Inflammatory macrophage treated with lipopolysaccharide for 1 hour (primary cell): ENCODE measurements at places on chromosomes 12 and 14.

DNA sequence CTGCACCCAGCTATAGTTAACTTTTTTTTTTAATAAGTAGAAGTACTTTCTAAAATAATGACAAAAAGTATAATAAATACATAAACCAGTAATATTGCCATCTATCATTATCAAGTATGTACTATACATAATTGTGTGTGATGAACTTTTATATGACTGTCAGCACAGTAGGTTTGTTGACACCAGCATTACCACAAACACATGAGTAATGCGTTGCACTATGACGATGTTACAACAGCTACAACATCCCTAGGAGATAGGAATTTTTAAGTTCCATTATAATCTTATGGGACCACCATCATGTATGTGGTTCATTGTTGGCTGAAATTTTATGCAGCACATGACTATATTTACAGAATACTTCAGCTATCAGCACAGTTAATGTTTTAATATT is 62.9 kb upstream of the VSX2 start:
- peak; percentile 33 for DNase-seq

GRCh38 chr12:118032188-118032587 is 15.7 kb downstream of the RFC5 start:
- DNase-seq: no peak

DNA sequence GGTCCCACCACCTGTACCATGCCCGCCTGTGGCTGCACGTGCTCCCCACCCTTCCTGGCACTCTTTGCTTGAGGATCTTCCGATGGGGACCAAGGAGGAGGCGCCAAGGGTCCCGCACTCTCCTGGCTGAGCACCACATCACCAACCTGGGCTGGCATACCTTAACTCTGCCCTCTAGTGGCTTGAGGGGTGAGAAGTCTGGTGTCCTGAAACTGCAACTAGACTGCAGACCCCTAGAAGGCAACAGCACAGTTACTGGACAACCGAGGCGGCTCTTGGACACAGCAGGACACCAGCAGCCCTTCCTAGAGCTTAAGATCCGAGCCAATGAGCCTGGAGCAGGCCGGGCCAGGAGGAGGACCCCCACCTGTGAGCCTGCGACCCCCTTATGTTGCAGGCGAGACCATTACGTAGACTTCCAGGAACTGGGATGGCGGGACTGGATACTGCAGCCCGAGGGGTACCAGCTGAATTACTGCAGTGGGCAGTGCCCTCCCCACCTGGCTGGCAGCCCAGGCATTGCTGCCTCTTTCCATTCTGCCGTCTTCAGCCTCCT is 1.1 kb downstream of the INHBE start:
- DNase-seq: no peak

- DNase-seq: no peak
Measured at GRCh38 chr12:85280984-85281630, 1.1 kb downstream of the ALX1 start.

DNA sequence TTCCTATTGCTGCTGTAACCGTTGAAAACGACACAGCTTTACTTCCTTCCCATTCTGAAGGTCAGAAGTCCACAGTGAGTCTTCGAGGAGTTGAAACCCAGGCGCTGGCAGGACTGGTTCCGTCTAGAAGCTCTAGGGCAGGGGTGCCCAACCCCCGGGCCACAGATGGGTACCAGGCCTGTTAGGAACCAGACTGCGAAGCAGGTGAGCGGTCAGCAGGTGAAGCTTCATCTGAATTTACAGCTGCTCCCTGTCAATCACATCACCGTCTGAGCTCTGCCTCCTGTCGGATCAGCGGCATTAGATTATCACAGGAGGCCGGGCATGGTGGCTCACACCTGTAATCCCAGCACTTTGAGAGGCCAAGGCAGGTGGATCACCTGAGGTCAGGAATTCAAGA is 12.6 kb upstream of the SFSWAP start:
- no peak for DNase-seq

GRCh38 chr12:108704527-108704926 is 26.8 kb downstream of the CORO1C start:
- DNase-seq: no peak

DNA sequence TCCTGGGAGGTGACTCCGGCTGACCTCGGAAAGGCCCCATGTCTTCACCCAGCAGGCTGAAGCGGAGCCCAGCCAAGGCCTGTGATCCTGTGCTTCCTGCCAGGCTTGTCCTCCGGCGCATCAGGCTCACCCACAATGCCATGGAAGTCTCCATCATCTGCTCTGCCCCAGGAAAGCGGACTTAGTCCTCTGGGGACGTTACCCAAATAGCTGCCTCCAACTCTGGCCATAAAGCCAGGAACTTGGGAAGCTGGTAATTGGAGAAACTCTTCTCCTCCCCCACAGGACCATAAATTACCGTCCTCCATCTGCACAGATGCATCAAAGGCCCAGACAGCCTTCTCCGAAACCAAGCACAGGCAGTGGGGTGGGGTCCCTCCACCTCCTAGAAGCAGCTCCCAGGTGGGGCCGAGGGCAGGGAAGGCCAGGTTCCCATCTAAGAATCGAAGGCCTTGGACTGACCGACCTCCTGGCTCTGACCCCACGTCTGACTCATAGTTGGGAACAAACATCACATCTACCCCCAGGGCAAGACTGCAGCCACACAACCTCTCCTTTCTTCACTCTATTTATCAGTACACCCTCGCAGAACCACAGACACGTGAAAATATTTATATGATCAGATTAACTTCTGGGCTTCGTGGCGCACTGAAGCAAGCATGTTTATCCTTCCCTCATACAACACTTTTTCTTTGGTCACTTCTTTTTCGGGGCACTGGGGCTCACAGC is 56.4 kb downstream of the PITPNM2 start:
- no peak for DNase-seq

GRCh38 chr12:100266585-100266834 is 369 bp downstream of the DEPDC4 start:
- DNase-seq: peak; percentile 88

GRCh38 chr12:121441555-121441954 is 41.6 kb downstream of the RNF34 start:
- DNase-seq: no peak

- DNase-seq: no peak
Measured at GRCh38 chr12:9866860-9867269, 2.3 kb downstream of the CLEC2B start.

- no peak for DNase-seq
Measured at GRCh38 chr12:578748-579419, 84.4 kb downstream of the NINJ2 start.

- peak; percentile 43 for DNase-seq
Measured at GRCh38 chr14:58243790-58244555, 670 bp upstream of the PSMA3 start.

DNA sequence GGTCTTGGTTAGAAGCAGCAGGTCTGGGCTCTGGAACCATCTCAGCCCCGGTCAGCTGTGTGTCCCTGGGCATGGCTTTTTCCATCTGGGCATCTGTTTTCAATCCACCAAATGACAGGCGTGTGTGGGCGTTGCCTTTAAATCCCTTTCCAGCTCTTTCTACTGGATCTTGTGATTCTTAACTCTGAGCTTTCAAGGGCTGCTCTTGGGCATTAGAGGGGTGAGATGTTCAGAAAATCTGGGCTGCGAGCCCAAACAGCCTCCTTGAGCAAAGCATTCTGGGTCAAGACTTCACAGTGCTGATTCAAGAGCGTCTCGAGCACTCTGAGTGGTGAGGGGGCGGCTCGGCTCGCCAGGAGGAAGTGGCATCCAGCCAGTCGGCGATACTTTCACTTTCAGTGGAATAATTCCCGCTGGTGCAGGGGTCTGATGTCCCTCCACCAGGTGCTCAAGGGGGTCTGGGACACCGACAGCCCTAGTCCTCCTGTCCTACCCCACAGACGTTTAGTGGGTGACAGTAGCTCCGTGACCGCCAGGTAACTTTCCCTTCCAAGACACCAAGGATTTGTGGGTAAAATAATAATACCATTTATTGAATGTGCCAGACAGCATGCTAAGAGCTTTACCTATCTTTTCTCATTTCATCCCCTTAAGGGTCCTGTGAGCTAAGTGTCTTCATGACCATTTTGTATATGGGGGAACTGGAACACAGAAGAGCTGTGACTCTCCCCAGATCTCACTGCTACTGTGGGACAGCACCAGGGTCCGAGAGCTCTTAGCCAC is 114.0 kb downstream of the PLXNC1 start:
- DNase-seq: peak; percentile 87

GRCh38 chr14:74127634-74128033 is 42.9 kb downstream of the LIN52 start:
- no peak for DNase-seq

- DNase-seq: no peak
Measured at GRCh38 chr12:118900993-118901392, 80.3 kb upstream of the SRRM4 start.

GRCh38 chr14:103448097-103448496 is 62.9 kb downstream of the MARK3 start:
- no peak for DNase-seq

GRCh38 chr14:24312736-24313507 is 1.6 kb downstream of the LTB4R start:
- DNase-seq: peak; percentile 75

GRCh38 chr12:53492188-53492587 is 7.1 kb downstream of the MAP3K12 start:
- DNase-seq: no peak

- DNase-seq: no peak
Measured at GRCh38 chr12:85296362-85296761, 16.3 kb downstream of the ALX1 start.

- no peak for DNase-seq
Measured at GRCh38 chr12:99195474-99195873, 452.1 kb upstream of the GARIN6 start.

DNA sequence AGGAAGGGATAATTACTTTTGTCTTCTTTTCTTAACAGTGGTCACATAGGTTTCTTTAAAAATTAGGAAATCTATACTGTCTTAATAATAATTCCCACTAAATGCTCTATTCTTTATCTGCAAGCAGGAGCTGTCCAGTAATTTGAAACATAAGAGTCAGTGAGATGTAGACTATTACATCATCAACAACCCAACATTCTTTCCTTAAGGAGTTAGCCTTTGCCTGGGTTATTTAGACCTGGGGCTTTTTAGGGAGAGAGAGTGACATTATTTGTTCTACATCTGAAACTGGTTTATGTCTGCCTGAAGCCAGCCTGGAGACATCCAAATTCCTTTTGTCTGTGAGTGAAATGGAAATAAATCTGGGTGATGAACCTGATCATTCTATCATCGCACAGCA is 294.4 kb downstream of the TMTC2 start:
- DNase-seq: no peak

GRCh38 chr12:89756585-89757398 is 48.2 kb upstream of the ATP2B1 start:
- DNase-seq: peak; percentile 100

- DNase-seq: peak; percentile 79
Measured at GRCh38 chr14:61866932-61867920, 105.0 kb downstream of the SNAPC1 start.

GRCh38 chr14:106622200-106622745 is 1095.9 kb downstream of the TMEM121 start:
- no peak for DNase-seq

DNA sequence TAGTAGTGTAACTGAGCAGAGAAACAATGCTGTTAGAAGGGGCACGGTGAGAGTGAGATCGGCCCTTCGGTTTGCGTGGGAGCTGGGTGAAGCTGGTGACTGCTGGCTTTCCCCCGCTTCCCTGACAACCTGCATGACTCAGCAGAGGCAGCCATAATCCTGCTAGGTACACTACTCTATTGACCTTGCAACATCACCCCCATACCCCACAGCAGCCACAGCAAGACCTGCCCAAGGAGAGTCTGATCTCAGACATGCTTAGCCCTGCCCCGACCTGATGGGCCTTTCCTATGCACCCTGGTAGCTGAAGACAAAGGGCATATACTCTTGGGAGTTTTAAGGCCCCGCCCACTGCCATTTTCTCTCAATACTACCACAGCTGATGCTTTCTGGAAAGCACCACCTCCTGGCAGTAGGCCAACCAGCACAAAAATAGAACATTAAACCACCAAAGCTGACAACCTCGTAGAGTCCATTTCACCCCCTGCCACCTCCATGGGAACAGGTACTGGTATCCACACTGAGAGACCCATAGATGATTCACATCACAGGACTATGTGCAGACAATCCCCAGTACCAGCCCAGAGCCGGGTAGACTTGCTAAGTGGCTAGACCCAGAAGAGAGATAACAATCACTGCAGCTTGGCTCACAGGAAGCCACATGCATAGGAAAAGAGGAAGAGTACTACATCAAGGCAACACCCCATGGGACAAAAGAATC is 75.9 kb upstream of the RGS6 start:
- no peak for DNase-seq

GRCh38 chr12:132178316-132178715 is 34.1 kb downstream of the NOC4L start:
- DNase-seq: no peak
